ENCODE measurements at places on chromosomes 4 and X.
A peak's percentile ranks its signal among the peaks of the same experiment; 100 is the strongest.

- no peak for DNase-seq
These were observed 23.5 kb upstream of the ETNPPL start for GRCh38 chr4:108786351-108786750.

- DNase-seq, result no peak
These were observed 121.4 kb downstream of the SPRY1 start for GRCh38 chr4:123517971-123518370.

DNA sequence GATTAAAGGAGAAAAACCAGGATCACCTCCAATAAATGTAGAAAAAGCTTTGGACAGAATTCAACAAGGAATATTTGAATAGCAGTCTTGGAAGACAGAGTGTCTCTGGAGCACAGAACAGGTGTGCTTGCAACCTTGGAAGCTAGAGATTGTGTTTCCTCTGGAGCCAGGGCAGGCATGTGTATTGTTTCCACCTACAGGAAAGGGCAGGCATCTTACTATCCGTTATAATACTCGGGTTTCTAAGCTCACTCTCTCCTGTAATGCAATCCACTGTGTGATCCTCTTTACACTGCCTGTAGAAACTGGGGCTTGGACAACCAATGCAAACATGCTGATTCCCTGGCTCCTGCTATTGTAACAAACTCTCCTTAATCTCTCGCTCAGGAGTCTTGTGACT, 14.4 kb downstream of the CCDC110 start:
- no peak for DNase-seq

DNA sequence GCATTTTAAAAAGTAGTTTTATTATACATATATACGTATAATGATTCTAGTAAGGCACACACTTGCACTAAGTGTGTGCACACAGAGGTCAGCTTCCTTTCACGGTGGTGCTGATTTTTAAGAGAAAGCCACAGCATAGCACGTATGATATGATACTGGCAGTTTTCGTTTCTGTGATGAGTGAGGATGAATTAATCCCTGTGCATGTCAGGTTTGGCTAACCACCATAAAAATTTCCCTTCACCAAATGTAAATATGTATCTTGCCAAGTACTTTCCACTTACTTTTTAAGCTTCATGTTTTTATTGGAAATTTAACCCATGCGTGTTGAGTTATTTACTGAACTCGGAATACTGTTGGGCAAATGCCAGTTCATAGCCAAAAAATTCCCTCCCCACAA, 84.6 kb downstream of the SYNPO2 start:
- no peak for DNase-seq

GRCh38 chr4:29081234-29081955, 1638.8 kb upstream of the PCDH7 start:
- no peak for DNase-seq

GRCh38 chr4:183940864-183941263, 35.8 kb downstream of the STOX2 start:
- no peak for DNase-seq

DNA sequence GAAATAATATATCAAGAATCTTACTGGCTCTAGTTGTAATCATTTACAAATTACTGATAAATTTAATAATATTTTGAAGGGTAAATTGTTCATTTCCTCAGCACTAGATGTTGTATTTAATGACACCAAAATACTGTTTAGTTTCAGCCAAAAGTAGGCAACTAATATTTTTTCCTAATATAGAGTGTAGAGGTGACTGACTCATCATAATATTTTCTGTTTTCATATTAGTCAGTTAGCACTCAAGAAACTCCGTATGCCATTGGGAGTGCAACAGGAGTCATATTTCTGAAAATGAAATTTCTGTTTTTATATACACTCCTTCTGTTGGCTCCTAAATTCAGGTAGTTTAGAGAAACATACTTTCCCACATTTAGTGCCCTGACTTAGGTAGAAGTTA, 36.6 kb upstream of the PTPN13 start:
- DNase-seq, result no peak

DNA sequence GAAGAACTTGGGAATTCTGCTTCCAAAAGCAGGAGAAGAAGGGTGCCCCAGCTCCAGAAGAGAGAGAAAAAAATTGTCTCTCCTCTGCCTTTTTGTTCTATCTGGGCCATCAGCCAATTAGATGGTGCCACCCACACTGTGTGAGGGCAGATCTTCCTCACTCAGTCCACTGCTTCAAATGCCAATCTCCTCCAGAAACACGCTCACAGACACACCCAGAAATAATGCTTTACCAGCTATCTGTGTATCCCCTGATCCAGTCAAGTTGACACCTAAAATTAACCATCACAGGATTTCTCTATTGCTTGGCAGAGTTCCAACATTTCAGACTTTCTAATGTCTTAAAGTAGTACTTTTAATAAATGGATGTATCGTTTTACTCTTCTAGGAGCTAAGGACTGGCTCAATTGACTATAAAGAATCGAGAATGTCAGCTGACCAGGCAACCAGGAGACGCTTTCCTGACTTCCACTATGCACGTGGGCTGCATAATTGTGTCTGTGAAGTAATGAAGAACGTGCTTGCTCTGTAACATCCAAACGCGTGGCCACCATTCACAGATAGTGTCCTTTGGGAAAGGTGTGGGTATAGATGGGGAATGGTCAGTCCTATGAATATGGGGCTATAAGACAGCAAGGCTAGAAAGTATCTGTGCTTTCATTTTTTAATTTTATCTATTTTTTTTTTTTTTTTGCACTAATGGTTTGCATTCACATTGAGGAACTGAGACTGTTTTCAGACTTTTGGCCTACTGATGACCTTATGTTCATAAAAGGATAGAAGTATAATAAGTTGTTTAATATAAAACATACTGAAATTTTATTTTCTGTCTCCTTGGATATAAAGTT, 9.9 kb upstream of the SMIM20 start:
- DNase-seq, result no peak

DNA sequence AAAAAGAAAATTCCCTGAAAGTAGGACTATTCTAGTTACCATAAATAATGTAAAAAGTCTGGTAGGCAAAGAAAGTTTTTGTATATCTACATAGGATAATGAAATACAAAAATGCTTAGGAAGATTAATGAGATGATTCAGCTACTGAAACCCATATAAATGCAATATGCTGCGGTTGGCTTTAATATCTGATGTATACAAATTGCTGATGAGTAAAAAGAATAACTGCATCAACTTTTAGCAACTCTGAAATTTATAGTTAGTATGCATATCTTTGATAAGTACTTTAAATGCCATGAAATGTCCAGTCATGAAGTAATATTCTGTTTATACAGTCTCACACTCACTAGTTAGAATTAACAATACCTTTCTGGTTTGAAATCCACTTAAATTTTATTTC, 404.8 kb downstream of the TLL1 start:
- no peak for DNase-seq

GRCh38 chrX:150730719-150731118, 37.5 kb downstream of the MTMR1 start:
- no peak for DNase-seq

GRCh38 chrX:20571611-20572010, 304.9 kb upstream of the RPS6KA3 start:
- DNase-seq, result no peak

- no peak for DNase-seq
These were observed 8.0 kb downstream of the SLC9A7 start for GRCh38 chrX:46750889-46751288.

GRCh38 chrX:139204898-139205667, 325.5 kb upstream of the F9 start:
- DNase-seq, result no peak

GRCh38 chrX:109773374-109773773, 40.3 kb upstream of the ACSL4 start:
- DNase-seq, result peak; percentile 58

- DNase-seq, result no peak
These were observed 576.9 kb upstream of the PCDH10 start for GRCh38 chr4:132572210-132572609.

DNA sequence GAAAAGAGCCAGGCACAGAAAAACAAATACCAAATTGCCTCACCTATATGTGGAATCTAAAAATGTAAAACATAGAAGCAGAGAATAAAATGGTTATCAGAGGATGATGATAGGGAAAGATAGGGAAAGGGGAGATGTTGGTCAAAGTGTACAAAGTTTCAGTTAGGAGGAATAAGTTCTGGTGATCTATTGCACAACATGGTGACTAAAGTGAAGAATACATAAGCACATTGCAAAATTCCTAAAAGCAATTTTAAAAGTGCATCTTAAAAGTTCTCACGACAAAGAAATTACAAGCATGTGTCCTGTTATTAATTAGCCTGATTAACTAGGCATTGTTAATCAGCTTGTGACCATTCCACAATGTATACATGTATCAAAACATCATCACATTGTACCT, 136.0 kb downstream of the GABRG1 start:
- no peak for DNase-seq

GRCh38 chrX:8960957-8961468, 72.9 kb downstream of the FAM9B start:
- no peak for DNase-seq

GRCh38 chrX:35699642-35700041, 98.5 kb upstream of the MAGEB16 start:
- DNase-seq, result no peak

DNA sequence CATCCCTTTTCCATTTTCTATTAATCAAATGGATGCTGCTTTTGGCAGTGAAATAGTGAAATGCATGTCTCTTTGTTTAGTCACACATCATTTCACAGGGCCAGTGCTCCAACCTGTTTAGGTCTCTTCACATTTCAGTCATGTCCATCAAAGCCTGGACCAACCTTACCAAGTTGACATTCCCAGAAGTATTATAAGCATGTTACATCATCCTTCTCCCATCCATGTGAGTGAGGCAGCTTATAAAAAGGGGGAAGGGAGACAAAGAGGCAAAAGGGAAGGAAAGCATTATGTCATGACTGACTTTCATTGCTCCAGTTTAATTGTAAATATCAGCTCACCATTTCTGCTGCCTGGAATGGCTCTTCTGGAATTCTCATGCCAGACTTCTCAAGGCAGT, 94.4 kb downstream of the NWD2 start:
- DNase-seq, result no peak

GRCh38 chr4:171266671-171267070, 546.5 kb upstream of the GALNTL6 start:
- no peak for DNase-seq
